ENCODE measurements at places on chromosomes 11 and 22. TPM values are rescaled to one million over a fixed set of nuclear protein-coding genes. Genes with fewer than 3 reads are reported as not detected.

CFAP300 gene
- not detected for total RNA-seq

GRCh38 chr11:133660202-133660568 is 127.9 kb upstream of the OPCML start:
- no peaks in the 10 kb centered on the region for H3K36me3 ChIP-seq
- H3K27me3 ChIP-seq: peaks cover 2% of the 10 kb centered on the region
- H3K4me1 ChIP-seq: no peaks in the 10 kb centered on the region
- H3K4me3 ChIP-seq: no peak overlapping the region
- no peak for DNase-seq

DNA sequence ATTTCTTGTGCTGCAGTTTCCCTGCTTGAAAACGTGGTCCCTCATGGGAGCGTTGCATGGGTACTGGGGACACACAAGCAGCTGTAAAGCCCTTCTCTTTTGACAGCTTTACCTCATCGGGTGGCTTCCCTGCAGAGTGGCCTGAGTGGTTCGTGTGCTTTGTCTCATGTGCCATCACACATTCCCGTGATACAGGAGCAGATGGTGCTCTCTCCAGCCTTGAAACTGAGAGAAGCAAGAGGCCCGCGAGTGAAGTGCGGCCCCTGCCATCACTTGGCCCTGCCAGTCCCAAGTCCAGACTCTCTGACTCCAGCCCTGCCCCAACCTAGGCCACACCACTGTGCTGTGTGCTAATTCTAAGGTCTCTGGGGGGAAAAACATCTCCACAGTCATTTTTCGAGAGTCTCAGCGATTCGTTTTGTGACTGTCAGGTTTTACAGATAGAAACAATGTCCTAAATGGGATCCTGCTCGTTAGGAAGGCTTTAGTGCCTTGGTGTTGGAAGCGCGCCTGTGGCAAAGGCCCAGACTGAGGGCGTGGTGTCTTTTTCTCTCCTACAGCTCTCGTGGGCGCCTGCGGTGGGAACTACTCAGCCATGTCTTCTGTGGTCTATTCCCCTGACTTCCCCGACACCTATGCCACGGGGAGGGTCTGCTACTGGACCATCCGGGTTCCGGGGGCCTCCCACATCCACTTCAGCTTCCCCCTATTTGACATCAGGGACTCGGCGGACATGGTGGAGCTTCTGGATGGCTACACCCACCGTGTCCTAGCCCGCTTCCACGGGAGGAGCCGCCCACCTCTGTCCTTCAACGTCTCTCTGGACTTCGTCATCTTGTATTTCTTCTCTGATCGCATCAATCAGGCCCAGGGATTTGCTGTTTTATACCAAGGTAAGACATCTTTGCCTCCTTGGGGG is 64.2 kb downstream of the KREMEN1 start:
- H3K27me3 ChIP-seq: peaks cover 13% of the 10 kb centered on the region
- no peak overlapping the region for H3K4me3 ChIP-seq
- no peaks in the 10 kb centered on the region for H3K36me3 ChIP-seq
- no peak overlapping the region for H3K27ac ChIP-seq
- no peaks in the 10 kb centered on the region for H3K4me1 ChIP-seq

- H3K27ac ChIP-seq: no peak overlapping the region
- no peaks in the 10 kb centered on the region for H3K4me1 ChIP-seq
- H3K4me3 ChIP-seq: no peak overlapping the region
- H3K27me3 ChIP-seq: no peaks in the 10 kb centered on the region
These were observed 33.6 kb upstream of the RCE1 start for GRCh38 chr11:66809592-66809991.

- H3K4me1 ChIP-seq: peaks cover 1% of the 10 kb centered on the region
- no peak overlapping the region for H3K4me3 ChIP-seq
- H3K27me3 ChIP-seq: peaks cover 14% of the 10 kb centered on the region
- peak; percentile 10 for DNase-seq
These were observed 26.6 kb upstream of the IL17RA start for GRCh38 chr22:17057959-17058814.

DNA sequence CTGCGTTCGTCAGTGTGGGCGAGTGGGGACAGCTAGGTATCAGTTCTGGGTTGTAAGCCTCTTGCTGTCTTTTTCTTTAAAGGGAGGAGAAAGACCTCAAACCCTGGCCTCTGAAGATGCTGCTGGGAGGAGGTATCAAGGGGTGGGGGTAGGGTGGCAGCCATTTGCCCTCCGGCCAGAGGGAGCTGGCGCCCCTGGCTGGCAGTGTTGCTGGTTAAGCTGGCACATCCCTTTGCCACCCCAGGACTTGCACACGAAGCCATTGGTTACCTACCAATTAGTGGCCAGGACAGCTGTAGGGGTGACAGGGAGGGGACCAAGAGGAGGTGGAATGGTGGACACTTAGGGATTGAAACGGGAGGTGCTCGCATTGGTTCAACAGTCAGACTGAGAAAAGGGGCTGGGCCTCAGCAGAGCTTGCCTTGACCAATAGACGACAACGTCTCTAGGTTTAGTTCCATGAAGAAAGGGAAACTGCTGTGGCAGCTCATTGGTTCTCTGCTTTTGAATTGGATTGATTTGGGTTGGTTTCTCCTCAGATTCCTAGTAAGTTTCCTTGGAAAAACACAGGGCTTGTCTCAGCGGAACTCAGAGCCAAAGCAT is 77.9 kb downstream of the ST3GAL4 start:
- DNase-seq: no peak
- no peaks in the 10 kb centered on the region for H3K36me3 ChIP-seq

DNA sequence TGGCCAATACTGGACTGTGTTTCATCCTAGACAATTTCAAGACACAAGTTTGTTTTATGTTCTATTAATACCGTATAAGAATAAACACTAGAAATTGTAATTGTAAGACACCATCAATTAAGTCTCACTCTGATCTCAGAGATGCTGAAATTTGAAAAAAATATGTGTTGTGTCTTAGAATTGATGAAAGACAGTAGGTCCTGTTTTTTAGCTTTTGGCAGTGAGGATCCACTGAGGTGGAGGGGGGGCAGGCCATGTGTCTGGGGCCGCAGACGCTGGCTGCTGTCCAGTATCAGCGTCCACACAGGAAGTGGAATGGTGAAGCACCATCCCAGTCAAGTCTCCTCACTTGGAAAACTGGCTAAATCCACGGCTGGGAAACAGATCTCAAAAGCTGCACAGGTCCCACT is 22.5 kb upstream of the ALG8 start:
- H3K36me3 ChIP-seq: no peaks in the 10 kb centered on the region
- no peak overlapping the region for H3K4me3 ChIP-seq
- H3K27ac ChIP-seq: no peak overlapping the region
- no peak for DNase-seq

DNA sequence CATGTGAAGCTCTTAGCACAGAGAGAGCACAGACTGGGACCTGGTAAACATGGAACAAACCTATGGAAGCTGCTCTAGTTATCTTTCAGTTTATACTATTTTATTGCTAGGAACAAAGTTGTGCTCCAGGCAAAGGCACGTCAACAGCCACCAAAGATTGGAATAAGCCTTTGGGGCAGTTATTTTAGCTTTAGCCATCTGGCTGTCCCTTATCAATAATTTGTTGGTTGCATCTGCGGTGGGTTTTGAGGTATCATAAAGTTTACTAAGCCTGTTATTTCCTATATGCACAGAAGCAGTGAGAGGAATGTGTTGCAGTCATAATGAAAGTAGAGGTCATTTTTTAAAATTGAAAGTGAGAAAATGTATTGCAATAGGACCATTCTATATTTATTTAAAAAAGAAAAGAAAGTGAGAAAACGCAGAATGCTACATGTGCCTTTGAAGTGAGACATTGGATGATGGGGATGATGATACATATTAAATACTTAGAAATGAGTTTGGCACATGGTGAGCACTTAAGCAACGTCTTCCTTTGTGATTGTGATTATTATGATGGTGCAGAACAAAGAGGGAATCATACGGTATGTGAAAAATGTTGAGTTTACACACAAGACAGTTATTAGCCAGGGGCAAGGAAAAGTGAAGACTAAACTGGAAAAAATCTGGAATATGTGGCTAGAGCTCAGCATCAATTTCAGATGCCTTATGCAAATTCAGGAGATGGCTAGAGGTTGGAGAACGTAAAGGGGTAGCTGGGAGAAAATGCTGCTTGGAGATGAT is 58.3 kb downstream of the PRR5L start:
- peak overlapping the region; percentile 11 for H3K4me3 ChIP-seq
- H3K27me3 ChIP-seq: peaks cover 34% of the 10 kb centered on the region
- peaks cover 78% of the 10 kb centered on the region for H3K4me1 ChIP-seq
- peak overlapping the region; percentile 72 for H3K27ac ChIP-seq

DNA sequence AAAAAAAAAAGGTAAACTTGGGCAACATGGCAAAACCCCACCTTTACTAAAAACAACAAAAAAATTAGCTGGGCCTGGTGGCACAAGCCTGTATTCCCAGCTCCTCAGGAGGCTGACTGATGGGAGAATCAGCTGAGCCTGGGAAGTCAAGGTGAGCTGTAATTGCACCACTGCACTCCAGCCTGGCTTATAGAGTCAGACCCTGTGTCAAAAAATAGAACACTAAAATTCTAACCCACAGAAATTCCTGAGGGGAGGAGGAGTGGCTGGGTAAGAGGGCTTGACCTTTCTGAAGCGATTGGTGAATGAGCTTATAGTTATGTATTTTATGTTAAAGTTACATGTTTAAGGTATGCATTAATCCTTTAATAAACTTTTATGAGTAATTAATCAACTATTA is 53.3 kb downstream of the FAT3 start:
- no peaks in the 10 kb centered on the region for H3K4me1 ChIP-seq
- no peak overlapping the region for H3K4me3 ChIP-seq
- no peak overlapping the region for H3K27ac ChIP-seq
- no peak for DNase-seq
- no peaks in the 10 kb centered on the region for H3K36me3 ChIP-seq

- H3K4me1 ChIP-seq: peaks cover 21% of the 10 kb centered on the region
- no peak for DNase-seq
- H3K27ac ChIP-seq: no peak overlapping the region
These were observed 84.8 kb downstream of the TP53I11 start for GRCh38 chr11:44865866-44866272.

GRCh38 chr22:37749226-37749625 is 52.4 kb downstream of the TRIOBP start:
- H3K27ac ChIP-seq: no peak overlapping the region
- H3K4me1 ChIP-seq: peaks cover 16% of the 10 kb centered on the region
- no peak for DNase-seq
- H3K27me3 ChIP-seq: no peaks in the 10 kb centered on the region
- no peak overlapping the region for H3K4me3 ChIP-seq

Data from activated T-helper 1 cell treated with anti-CD3 and anti-CD28 coated beads, Interleukin-12 subunit alpha, Interleukin-12 subunit beta, Interleukin-2, Interleukin-4 antibody, amounts not matched to agents 30 ng/mL and 10 ng/mL and 1 ng/mL, durations not matched to agents 14 hours and 24 hours and 36 hours (primary cell).